Cardiac muscle cell (in vitro differentiated cells and primary cell): ENCODE measurements at places on chromosomes 3 and 15.

DNA sequence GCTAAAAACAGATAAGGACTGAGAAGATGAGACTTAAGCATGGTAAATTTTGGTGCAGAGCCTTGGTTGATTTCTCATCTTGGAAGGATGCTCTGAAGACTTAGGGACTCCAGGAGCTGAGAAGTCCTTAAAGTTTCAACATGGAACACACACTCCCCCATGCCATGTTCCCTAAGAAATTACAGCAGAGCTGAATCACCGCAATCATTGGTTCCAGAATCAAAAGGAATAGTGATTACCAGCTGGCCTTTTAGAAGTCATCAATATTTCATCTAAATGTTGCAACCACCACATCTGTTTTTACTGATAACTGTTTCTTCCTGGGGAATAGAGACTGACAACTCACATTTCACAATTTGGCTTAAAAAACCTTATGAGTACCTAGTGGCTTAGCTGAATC lies 229.3 kb downstream of the MINAR1 start:
- no peaks in the 10 kb centered on the region for H3K4me1 ChIP-seq
- H3K36me3 ChIP-seq, result no peaks in the 10 kb centered on the region
- H3K27me3 ChIP-seq, result no peaks in the 10 kb centered on the region
- DNase-seq, result no peak
- no peak overlapping the region for H3K4me3 ChIP-seq
- no peak overlapping the region for H3K27ac ChIP-seq

- H3K4me1 ChIP-seq, result no peaks in the 10 kb centered on the region
- no peaks in the 10 kb centered on the region for H3K27me3 ChIP-seq
- DNase-seq, result peak; percentile 43
- no peak overlapping the region for H3K4me3 ChIP-seq
- no peak overlapping the region for H3K27ac ChIP-seq
Observed at GRCh38 chr15:77836121-77836692, 203.5 kb upstream of the LINGO1 start.

DNA sequence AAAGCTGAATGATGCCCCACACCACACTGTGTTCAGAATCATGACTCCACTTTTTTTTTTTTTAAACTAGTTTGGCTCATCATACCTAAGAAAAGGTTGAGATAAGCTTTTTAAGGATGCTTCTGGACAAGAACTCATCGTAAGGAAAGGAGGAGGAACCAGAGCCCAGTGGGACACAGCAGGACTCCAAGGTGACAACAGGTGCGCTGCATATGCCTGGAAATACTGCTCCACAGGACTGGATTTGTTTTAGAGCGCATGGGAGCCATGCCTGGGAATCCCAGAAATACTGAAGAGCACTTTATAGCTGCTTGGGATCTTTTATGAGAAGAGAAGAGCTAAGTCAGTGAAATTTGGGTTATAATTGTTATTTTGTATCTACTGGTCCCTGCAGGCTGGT lies 93.4 kb downstream of the NEDD4 start:
- no peak overlapping the region for H3K27ac ChIP-seq
- H3K36me3 ChIP-seq, result no peaks in the 10 kb centered on the region
- no peaks in the 10 kb centered on the region for H3K27me3 ChIP-seq

GRCh38 chr15:73139041-73139743 lies 86.9 kb downstream of the NEO1 start:
- no peak overlapping the region for H3K4me3 ChIP-seq
- H3K27ac ChIP-seq, result no peak overlapping the region
- no peaks in the 10 kb centered on the region for H3K36me3 ChIP-seq
- H3K4me1 ChIP-seq, result peaks cover 4% of the 10 kb centered on the region
- DNase-seq, result no peak

DNA sequence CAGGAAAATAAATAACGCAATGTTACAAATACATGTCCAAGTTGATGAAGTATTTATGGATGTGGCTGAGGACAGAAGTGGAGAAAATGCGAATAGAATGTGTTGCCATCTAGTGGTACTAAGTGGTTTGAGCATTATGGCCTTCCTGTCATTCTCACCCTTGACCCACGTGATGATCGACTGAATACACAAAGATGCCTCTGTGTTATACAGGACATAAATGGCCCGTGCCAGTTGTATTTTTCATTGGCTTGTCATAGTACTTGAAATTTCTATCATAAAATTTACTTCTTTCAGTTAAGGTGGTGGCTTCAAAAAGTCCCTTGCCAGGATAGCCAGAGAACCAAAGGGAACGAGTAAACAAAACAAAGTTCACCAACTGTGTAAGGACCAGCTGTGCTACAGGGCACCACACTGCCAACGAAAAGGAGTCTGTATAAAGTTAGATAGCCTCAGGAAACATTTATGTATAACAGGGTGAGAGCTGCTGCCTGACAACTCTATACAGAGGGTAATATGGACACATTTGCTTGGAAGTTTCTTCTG lies 103.7 kb downstream of the MYH15 start:
- no peaks in the 10 kb centered on the region for H3K36me3 ChIP-seq
- no peaks in the 10 kb centered on the region for H3K27me3 ChIP-seq
- H3K27ac ChIP-seq, result no peak overlapping the region

DNA sequence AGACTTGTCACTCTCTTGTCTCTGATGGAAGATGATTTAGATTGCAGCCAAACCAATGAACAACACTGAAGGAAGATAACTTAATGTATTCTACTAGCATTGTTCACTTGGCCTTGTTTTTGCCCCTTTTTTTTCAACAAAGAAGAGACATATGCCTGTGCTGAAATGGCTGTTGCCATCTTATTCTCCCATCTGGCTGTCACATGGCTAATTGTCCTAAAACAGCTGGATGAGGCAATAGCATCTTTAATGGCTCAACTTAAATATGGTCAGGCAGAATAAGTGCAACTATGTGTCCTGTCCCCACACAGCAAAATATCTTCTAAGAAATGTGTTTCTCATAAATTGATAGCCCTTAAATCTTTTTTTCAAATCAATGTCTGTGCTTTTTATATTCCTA lies 576.9 kb downstream of the TUSC7 start:
- H3K27me3 ChIP-seq, result no peaks in the 10 kb centered on the region
- no peak overlapping the region for H3K4me3 ChIP-seq
- no peak overlapping the region for H3K27ac ChIP-seq
- DNase-seq, result no peak
- H3K4me1 ChIP-seq, result no peaks in the 10 kb centered on the region
- H3K36me3 ChIP-seq, result no peaks in the 10 kb centered on the region

DNA sequence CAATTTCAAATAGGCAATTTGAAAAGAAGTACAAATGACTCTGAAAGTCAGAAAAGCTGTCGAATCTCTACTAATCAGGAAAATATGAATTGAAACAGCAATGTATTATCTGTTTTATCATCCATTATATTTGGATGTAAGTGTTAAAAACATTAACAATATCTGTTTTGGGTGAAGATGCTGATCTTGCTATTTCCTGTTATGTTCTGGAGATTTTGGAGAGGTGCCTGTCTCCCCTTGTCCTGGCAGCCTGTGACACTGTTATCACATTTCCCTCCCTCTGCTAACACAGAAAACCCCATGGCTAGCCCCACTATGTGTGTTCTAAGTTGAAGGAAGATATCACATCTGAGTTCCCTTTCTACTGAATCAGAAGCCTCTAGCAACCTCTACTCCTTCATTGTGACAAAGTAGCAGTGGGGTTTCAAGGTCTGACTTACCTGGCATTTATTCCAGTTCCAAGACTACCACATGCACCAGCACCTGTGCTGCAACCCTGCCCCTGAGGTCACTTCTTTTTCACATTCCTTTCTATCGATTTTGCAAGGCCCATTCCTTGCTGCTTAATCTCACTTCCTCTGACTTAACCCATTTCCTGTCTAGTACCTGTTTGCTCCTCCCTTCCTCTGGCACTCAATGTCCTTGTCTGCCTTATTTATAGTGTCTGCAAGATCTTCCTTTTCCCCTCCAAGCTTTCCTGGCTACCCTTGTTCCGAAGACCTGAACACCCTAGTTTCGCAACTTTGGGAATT lies 95.5 kb upstream of the COL8A1 start:
- H3K36me3 ChIP-seq, result no peaks in the 10 kb centered on the region
- no peak overlapping the region for H3K27ac ChIP-seq
- DNase-seq, result no peak
- H3K4me3 ChIP-seq, result no peak overlapping the region
- no peaks in the 10 kb centered on the region for H3K4me1 ChIP-seq

DNA sequence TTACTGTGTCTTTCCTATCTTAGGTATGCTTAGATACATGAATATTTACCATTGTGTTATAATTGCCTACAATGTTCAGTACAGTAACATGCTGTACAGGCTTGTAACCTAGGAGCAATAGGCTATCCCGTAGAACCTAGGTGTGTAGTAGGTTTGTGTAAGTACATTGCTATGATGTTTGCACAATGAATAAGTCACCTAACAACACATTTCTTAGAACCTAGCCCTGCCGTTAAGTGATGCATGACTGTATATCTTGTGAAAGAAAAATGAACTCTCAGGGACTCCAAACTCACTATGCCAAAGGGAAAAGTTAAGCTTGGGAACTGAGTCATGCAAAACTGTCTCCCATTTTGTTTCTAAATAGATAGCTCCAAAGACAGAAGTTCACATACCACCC lies 91.5 kb upstream of the ACP3 start:
- H3K4me3 ChIP-seq, result no peak overlapping the region
- no peaks in the 10 kb centered on the region for H3K4me1 ChIP-seq
- no peak for DNase-seq
- H3K27ac ChIP-seq, result no peak overlapping the region
- no peaks in the 10 kb centered on the region for H3K27me3 ChIP-seq

- no peaks in the 10 kb centered on the region for H3K36me3 ChIP-seq
- H3K27ac ChIP-seq, result no peak overlapping the region
- H3K27me3 ChIP-seq, result no peaks in the 10 kb centered on the region
- DNase-seq, result no peak
Observed at GRCh38 chr3:70631716-70632307, 319.4 kb upstream of the MDFIC2 start.

DNA sequence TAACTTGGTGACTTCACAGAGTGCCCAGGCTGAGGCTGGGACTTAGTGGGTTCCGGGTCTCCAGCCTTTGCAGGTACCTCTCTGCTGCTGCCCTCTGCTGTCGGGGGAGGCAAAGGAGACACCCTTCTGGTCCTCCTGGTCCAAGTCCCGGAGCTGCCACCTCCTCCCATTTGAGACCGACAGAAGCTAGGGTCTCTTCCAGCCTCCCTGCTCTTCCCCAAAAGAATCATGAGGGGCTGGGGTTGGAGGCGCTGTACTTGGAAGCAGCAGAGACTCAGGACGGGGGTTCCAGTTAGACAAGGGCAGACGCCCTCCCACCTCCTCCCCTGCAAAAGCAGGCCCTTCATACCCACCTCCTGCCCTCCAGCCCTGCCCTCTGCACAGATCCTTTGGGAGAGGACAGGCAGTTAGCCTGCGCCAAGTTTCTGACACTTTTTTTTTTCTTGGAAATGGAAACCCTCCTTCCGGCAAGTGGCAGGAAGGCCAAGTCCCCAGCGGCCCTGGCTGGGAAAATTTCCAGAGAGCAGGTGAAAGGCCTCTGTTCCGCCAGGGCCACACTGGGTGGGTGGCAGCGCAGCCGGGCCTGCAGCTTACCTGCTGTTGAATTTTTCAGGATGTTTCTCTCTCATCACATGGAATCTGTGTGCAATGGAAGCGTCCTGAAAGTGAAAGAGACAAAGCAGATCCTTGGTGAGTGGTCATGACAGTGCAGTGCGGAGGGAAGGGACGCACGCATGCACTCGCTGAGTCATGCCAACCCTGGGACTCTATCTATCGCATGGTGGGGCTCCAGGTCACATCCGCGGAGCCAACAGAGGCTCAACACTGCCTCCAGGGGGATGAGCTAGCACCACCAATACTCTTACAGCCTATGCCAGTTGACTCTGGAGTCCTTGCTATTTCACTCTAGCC lies 119.9 kb downstream of the DGKG start:
- no peaks in the 10 kb centered on the region for H3K36me3 ChIP-seq
- no peak overlapping the region for H3K4me3 ChIP-seq
- peaks cover 15% of the 10 kb centered on the region for H3K4me1 ChIP-seq
- no peaks in the 10 kb centered on the region for H3K27me3 ChIP-seq

- H3K4me1 ChIP-seq, result no peaks in the 10 kb centered on the region
- peaks cover 19% of the 10 kb centered on the region for H3K36me3 ChIP-seq
- peak; percentile 38 for DNase-seq
- H3K4me3 ChIP-seq, result no peak overlapping the region
- no peaks in the 10 kb centered on the region for H3K27me3 ChIP-seq
Observed at GRCh38 chr3:171712171-171712938, 97.9 kb downstream of the PLD1 start.

- peaks cover 10% of the 10 kb centered on the region for H3K4me1 ChIP-seq
- DNase-seq, result no peak
- H3K4me3 ChIP-seq, result no peak overlapping the region
- no peak overlapping the region for H3K27ac ChIP-seq
Observed at GRCh38 chr3:52420388-52420787, 24.5 kb downstream of the SEMA3G start.

DNA sequence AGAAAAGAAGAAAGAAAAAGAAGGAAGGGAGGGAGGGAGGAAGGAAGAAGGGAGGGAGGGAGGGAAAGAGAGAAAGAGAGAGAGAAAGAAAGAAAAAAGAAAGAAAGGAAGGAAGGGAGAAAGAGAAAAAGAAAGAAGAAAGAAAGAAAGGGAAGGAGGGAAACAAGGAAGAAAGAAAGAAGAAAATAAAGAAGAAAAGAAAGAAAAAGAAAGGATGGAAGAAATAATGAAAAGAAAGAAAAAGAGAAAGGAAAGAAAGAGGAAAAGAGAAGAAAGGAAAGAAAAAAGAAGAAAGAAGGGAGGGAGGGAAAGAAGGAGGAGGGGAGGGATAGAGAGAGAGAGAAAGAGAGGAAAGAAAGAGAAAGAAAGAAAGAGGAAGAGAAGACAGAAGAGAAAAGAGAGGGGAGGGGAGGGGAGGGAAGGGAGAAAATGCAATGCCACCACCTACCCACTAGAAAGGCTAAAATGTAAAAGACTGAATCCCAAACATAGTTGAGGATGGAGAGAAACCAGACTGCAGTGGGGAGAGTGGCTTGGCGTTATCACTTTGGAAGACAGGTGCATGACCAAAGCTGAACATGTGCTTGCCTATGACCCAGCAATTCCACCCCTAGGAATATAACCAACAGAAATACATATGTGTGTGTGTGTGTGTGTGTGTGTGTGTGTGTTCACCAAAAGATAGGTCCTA lies 66.9 kb upstream of the KLF13 start:
- no peak for DNase-seq
- H3K4me1 ChIP-seq, result no peaks in the 10 kb centered on the region
- no peaks in the 10 kb centered on the region for H3K36me3 ChIP-seq
- H3K27ac ChIP-seq, result no peak overlapping the region

- no peak overlapping the region for H3K27ac ChIP-seq
- H3K36me3 ChIP-seq, result no peaks in the 10 kb centered on the region
- H3K27me3 ChIP-seq, result no peaks in the 10 kb centered on the region
- DNase-seq, result no peak
- no peaks in the 10 kb centered on the region for H3K4me1 ChIP-seq
Observed at GRCh38 chr3:120368172-120368571, 19.0 kb upstream of the LRRC58 start.

DNA sequence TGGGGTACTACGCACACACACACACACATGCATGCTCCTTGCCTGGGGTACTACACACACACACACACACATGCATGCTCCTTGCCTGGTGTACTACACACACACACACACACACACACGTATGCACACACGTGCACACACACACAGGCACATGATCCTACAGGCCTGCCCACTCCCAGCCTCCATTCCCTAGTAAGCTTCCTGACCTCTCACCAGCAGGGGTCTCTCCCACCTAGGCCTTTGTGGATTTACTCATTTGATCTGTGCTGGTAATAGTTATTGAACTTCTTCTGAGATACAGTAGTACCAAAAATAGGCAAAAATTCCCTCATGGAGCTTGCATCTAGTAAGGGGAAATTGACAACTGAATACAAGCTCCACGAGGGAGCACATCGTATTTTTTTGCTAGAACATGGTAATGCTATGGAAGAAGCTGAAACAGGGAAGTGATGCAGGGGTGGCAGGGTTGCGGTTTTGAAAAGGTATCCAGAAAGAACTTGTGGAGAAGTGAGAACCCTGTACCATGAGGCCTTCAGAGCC lies 19.1 kb downstream of the TTC21A start:
- DNase-seq, result peak; percentile 78
- H3K4me3 ChIP-seq, result no peak overlapping the region
- peaks cover 2% of the 10 kb centered on the region for H3K4me1 ChIP-seq
- H3K36me3 ChIP-seq, result no peaks in the 10 kb centered on the region
- no peak overlapping the region for H3K27ac ChIP-seq
